ENCODE measurements at places on chromosomes 7 and 10.

DNA sequence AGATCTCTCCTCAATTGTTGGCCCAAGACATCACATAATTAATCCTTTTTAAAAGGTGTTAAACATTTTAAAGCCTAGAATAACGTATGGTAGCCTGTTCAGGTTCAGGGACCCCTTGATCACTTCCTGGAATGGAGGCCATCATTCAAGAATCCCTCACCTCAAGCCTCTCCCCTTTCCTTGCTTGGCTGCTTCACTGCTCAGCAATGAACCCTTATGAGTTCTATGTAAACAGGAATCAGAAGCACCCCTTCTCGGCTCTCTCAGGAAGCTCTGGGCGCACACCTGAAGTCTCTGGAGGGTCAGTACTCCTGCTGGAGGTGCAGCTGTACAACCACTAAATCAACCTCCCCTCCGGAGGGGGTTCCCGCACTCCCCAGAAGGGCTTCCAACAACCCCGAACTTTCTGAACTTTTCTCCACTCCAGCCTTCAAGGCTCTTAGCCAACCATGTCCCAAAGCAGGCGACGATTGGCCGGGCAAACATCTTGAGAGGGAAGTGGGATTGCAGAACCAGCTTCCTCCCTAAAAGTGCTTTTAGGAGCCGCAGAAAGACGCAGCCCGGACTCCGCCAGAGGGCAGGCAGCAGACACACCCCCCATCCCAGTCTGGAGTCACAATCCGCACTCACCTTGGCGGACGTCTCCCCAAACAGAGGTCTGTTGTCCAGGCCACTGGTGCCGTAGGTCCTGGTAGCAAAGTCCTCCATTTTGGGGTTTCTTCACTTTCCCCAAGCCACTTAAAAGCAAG lies 562 bp downstream of the TMEM243 start:
- DNase-seq: peak; percentile 14

GRCh38 chr10:127552446-127552845 lies 3.3 kb downstream of the NPS start:
- DNase-seq: no peak

DNA sequence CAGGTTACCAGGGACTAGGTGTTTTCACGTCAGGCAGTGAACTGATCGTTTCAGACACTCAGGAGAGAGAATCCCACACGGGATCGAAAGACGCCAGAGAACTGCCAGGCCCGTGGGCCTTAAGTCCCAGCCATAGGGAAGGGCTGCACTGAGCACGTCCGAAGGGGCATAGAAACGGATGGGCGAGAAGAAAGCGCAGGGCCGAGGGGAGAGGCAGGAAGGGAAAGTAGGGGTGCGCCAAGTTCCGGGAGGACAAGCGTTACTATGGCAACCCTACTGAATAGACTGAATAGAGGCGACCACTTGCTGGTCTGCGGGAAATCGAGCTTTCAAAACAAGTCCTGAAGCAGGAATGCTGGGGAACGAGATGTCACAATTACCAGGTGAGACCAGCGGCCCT lies 421.3 kb upstream of the NUPR2 start:
- DNase-seq: no peak

DNA sequence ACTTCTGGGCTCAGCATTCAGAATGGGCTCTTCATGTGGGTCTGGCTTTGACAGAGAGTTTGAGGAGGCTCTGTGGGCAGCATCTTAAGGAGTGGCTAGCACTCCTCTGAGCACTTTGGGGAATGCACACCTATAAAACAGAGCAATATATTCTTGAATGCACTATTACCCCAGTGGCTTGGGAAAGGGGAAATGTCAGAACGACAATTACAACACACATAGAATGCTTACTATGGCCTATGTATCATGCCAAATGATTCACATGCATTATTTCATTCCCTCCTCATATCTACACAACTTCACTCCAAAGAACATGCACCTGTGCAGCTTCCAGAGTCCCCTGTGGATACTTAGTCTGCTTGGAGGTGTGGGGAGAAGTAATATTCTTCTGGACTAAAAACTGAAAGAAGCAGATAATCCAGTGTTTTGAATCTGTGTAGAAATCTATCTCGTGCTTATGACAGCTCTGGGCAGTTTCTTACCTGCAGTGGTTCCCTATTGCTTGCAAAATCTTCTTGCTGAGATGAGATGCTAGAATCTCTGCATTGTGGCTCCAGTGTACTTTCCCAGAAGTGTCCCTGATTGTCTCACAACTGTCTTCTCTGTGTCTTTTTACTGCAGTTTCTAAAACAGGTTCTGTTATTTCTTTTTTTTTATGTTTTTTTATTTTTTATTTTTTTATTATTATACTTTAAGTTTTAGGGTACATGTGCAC lies 5.5 kb upstream of the MGAM start:
- DNase-seq: no peak

DNA sequence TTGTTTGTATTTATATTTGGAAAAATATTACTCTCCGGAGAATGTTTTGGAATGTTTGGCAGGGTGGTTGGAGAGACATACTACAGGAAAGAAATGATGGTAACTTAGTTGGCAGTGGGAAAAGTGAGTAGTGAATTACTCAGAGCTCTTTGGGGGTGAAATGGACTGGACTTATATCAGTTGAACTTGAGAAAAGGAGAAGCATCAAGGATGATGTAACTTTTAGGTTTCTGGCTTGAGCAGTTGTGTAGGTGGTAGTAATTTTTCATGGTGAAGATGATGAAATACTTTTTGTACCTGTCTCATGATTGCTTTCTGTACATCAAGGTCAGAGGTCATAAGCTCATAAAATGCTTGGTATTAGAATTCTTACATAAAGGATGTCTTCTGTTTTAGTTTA lies 617.2 kb downstream of the AUTS2 start:
- no peak for DNase-seq

Data from hematopoietic multipotent progenitor cell treated with erythropoietin and hydrocortisone succinate and interleukin-3 and kit ligand, for 8 days (in vitro differentiated cells).